CD4-positive, alpha-beta T cell treated with Interleukin-10 for 1 hour (primary cell): ENCODE measurements at places on chromosomes 12 and 14.

DNA sequence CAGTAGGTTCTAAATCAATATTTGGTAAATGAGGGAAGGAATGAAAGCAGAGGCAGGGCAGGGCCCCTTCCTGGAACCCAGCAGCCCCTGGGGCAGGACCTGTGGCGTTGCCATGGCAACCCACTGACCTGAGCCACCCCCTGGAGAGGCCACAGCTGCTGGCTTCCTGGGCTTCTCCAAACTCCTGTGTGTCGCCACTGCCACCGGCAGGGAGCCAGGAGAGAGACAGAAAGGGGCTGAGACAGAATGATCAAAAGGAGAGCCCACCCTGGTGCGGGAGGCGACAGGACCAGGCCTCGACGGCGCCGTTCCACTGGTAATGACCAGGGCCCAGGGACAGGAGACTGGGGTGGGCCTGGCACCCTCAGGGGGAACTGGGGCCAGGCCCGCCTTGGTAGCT lies 18.2 kb downstream of the RFX4 start:
- DNase-seq = no peak

DNA sequence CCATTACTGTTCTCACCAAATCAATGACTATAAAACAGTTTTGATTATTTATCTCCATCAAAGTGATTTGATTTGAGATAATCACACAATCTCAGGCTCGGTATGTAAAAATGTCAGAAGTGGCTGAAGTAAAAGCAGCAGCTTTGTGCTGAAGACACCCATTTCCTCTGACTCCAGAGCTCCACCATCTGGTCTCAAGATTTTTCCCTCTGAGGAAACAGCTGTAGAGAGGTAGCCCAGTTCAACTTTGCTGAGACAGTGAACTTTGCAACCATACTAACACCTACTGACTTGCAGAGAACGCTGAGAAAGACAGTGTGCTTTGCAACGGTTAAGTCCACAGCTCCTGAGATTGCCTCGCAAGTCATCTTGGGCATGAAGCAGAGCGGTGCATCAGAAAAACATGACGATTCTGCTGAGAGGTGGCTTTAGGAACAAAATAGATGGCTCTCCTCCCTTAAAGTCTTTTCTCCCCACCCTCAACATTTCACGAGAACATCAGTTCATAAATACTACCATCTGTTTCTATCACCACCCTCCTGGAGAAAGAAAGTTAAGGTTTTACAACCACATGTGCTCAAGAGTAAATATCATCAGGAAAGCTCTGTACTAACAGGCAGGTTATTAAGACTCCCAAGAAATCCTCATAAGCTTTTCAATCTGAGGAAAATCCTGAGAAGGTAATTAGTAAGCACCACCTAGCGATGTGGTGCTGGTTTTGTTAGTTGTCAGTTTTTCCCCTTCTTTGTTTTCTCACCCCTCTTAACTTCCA lies 34.8 kb downstream of the HIGD1C start:
- peak; percentile 41 for DNase-seq

- DNase-seq = no peak
These were observed 80.3 kb upstream of the SSTR1 start for GRCh38 chr14:38127356-38127755.

GRCh38 chr12:54427106-54427505 lies 8.0 kb upstream of the ITGA5 start:
- no peak for DNase-seq

GRCh38 chr14:89357655-89358297 lies 59.3 kb downstream of the FOXN3 start:
- DNase-seq = no peak

GRCh38 chr14:79404874-79405511 lies 806.3 kb downstream of the DIO2 start:
- no peak for DNase-seq

DNA sequence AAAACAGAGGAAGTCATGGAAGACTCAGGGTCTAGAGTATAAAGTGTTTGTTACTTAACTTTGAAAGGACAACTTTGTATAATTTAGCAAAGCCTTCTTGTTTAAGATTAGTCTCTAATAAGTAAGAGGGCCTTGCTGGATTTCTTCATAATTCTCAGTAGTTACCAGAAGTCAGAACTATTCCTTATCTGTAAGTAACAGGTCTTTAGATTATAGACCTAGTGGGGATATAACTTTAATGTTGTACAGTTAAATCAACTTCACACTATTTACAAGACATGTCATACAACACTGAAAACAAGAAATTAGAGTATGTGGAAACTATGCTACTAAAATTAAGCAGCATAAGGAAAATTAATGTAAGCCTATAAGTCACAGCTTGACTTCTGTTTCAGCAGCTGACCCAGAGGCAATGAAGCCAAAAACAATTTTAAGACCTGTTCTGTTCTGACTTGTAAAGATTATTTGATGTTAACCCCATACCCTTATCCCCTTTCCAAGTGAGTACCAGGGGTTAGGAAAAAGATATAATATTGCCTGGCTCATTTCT lies 398.3 kb downstream of the RAD51B start:
- no peak for DNase-seq

DNA sequence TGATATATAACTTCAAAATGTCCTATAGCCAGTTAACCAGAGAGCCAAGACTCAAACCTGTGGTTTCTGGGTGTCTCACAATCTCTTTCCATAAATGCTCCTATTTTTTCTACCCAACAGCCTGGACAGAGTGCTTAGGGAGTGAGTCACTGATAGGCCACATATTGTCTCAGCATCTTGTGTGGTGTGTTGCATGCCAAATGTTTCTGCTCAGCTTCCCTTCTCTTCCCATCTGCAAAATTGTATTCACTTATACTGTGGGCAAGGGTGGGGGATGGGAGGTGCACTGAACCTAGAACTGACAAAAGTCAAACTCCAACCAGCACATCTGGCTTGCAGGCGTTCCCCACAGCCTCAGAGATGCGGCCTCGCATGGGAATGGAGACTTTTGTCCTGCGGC lies 123.3 kb downstream of the KCNA5 start:
- no peak for DNase-seq

GRCh38 chr12:75707983-75708382 lies 196.6 kb upstream of the KRR1 start:
- DNase-seq = no peak

- no peak for DNase-seq
These were observed 234.0 kb downstream of the ETNK1 start for GRCh38 chr12:22858849-22859570.

DNA sequence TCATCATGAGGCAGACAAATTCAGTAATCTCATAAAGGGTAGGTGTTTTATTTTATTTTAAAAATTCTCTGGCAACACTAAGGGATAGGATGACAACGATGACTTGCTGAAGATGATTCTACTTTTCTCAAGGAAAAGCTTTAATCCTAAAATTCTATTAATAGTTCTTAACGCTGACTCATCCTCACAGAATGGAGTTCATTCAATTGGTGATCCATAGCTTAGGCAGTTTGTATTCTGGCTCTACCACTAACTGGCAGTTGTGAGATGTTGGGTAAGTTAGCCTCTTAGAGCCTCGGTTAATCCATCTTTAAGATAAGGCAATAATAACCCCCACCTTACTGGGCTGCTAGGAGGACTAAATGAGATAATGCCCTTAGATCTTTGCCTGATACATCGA lies 116.3 kb downstream of the RTN1 start:
- no peak for DNase-seq

- DNase-seq = no peak
These were observed 34.7 kb downstream of the RTL1 start for GRCh38 chr14:100868621-100869370.

DNA sequence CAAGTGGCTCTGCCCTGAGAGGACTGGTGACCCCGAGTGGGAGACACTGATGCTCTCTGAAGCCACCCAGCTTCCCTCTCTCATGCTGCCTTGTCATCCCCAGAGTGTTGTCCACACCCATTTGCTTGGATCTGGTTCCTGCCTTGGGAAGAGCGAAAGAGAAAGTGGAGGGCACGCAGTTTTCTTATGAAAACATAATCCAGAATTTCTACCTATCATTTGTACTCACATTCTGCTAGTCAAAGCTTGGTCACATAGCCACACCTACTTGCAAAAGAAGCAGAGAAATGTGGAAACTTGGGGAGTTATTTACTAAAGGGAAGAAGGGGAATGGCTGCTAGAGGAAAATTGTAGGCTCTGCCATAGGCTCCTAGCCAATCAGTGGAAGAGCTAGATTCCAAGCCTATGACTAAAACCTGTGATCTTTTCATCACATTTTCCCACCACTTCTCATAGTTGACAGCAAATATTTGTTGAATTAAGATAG lies 326.3 kb downstream of the ZFP36L1 start:
- no peak for DNase-seq

- no peak for DNase-seq
These were observed 104.9 kb downstream of the ATP23 start for GRCh38 chr12:58046271-58046670.

- DNase-seq = peak; percentile 74
These were observed 198.9 kb downstream of the EPS8 start for GRCh38 chr12:15590180-15590826.

DNA sequence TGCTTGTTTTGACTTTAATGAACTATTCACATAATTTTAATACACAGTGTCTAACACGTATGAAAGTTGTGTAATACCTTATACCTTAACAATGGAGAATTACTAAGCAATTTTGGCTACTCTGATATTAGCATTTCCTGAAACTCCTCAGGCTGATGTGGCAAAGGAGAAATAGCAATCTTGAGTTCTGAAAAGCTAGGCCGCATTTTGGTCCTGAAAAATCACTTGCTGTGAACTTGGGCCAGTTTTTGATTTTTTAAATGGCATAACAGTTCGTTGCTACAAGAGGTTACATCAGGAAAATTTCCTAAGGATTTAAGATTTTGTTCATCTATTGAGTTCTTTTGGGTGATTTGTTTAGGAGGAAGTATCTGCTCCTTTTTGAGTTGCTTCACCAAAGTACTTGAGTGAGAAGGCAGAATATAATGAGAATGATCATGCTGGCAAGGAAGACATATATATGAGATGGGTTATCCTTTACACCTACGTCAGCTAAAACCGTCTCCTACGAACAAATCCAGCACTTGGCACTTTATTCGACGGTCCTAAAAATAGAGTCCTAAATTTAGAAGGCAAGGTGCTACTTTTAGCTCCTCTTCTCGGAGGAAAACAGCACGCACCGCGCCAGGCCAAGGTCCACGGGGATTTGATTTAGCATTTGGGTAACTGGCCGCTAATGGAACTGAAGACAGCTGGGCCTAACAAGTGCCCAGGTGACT lies 32.2 kb downstream of the MIA2 start:
- DNase-seq = no peak

GRCh38 chr12:15777355-15778012 lies 11.7 kb downstream of the EPS8 start:
- DNase-seq = no peak

- DNase-seq = no peak
These were observed 62.3 kb downstream of the SAMD4A start for GRCh38 chr14:54629183-54629582.

GRCh38 chr12:47268501-47269454 lies 189.0 kb upstream of the AMIGO2 start:
- DNase-seq = no peak

GRCh38 chr14:96811985-96812667 lies 14.9 kb downstream of the VRK1 start:
- peak; percentile 13 for DNase-seq
